ENCODE measurements at places on chromosomes 7 and 10.

GRCh38 chr7:22192801-22193200, 164.2 kb downstream of the RAPGEF5 start:
- no peak for DNase-seq

- no peak for DNase-seq
Observed at GRCh38 chr7:122199171-122199570, 55.1 kb upstream of the AASS start.

GRCh38 chr7:92567460-92567859, 22.7 kb downstream of the FAM133B start:
- DNase-seq, result no peak

DNA sequence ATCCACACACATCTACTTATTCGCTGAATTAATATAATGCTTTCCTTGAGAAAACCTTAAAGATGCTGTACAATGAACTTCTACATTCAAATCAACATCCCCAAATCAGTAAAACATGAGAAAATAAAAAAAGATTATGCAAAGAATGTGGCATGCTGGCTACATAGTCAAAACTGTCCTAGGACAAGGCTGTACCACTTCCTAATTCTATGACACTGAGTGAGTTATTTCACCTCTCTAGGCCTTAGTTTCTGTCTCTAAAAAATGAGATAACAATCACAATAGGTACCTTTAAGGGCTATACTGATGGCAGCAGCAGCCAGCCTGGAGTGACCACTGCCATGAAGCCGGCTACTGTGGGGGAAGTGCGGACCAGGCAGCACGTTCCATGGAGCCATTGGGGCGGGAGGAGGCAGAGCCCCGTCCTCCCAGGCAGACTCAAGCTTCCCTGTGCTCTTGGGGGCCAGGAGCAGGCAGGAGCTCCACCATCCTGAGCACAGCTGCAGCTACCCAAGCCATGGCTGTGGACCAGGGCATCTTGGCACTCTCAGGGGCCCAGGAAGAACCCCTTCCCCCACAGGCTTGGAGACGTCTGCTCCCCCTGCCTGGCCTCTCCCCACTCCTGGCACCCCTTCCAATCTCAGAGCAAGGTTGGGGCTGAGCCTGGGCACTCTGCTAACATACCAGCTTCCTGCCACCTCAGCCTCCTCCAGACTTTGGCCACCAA, 110.2 kb downstream of the ELAPOR2 start:
- DNase-seq, result no peak

DNA sequence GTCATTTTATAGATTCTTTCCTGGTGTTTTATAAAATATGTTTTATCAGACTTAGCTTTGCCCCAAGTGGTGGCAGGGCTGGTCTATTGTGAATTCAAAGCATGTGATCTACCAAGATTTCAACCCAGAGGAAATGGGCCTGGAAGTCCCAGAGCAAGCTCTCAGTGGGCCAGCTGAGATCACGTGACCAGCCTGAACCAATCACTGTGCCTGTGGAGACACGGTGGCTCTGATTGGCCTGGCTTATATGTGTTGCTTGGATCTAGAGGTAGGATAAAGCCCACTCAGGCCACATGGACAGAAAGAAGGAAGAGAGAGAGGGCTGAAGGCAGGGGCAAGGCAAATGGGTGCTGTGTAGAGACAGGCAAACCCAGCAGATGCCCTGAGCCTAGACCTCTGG, 65.5 kb upstream of the GATA3 start:
- no peak for DNase-seq

DNA sequence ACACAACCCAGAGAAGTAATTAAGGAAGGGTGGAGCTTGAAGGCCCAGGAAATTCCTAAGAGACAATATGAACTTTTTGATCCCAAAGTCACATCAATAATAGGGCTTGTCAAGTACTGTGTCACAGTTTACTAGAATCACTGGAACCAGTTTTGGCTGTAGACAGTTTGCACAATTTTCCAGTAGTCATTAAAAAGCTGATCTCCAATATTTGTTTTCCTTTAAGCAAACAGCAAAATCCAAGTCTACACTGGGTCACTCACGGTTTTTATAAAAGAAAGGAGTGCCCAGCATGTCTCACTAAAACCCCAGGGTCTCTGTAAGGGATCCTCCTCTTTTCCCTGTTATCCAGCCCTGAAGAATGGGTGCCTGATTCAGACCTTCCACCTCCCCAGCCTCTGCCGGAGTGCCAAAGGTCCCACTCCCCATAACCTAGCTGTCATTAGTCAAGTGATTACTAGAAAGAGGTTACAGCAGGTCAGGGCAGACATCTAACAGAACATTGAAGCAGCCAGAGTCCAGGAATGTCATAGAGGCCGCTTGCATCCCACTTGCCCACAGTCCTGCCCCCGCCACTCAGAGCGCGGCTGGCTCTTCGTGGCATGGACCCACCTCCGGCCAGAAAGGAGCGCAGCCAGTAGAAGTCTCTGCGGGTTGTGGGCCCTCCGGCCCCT, 552 bp downstream of the SLC25A16 start:
- DNase-seq, result no peak

- DNase-seq, result no peak
Observed at GRCh38 chr10:121096617-121097431, 245.7 kb downstream of the WDR11 start.

- DNase-seq, result no peak
Observed at GRCh38 chr7:141452911-141453310, 98.3 kb upstream of the AGK start.

DNA sequence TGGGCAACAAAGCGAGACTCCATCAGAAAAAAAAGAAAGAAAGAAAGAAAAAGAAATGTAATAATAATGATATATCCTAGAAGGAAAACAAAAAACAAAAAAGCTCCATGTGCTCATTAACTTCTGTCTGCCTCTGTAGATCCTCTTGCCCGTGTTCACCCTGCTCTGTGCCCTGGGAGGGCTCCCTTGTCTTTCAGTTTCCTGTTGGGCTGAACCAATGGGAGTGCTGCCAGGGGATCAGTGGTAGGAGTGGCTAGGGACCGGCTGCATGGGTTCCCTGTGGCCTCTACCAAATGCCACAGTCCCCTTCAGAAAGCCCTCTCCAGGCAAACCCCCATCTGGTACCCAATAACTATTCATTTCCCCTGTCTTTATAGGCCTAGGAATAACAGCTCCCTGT, 51.8 kb upstream of the PARD3 start:
- no peak for DNase-seq

DNA sequence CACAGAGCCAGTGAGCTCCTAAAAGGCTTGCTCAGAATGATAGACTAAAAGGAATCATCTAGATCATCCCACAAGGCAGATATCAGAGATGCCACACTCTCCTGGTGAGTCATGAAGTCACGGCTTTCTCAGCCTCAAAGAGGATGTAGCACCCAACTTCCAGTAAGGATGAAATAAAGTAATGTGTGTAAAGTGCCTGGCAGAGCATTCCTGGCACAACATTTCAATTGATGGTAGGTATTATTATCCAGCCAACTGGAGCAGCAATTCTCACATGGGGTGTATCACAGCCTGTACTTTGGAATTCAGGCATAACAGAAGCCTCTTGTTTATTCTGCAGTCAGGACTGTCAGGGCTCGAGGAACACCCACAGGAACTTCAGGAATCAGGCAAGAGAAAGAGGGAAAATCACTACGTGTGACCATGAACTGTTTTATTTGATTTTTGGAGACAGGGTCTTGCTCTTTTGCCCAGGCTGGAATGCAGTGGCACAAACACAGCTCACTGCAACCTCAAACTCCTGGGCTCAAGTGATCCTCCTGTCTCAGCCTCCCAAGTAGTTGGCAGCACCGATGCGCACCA, 5.3 kb upstream of the NAT16 start:
- DNase-seq, result no peak

DNA sequence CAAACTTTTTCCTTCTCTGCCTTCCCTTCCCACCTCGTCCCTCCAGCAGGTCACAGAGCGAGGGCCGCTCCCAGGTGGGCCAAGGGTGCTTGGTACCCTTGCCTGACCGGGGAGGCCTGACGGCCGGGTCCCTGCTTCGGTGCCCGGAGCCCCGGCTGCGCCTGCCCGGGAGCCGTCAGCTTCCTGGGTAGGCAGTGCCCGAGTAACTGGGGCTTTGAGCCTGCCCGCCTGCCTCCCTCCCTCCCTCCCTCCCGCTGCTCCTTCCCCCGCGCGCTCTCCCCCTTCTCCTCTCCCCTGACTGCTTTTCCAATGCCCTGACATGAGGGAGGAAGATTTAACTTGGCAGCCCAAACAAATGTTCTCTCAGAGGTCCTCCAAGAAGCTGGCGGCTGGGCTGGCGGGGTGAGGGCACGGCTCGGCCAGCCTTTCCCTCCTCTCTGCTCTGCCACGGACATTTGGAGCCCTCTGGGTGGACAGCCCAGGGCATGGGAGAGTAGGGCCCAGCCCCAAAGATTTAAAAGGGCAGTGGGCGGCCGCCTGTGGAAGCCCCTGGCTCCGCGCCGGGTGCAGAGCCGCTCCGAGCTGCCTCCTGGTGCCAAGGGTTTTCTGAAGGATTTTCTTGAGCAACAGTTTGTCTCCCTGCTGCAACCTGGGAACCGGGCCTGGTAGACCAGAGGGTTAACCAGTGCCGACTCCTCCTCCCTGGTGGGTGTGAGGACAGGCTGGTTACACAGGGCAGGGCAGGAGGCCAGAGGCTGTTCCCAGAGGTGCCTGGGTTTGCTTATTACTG, 2.0 kb downstream of the ZMIZ1 start:
- peak; percentile 24 for DNase-seq

DNA sequence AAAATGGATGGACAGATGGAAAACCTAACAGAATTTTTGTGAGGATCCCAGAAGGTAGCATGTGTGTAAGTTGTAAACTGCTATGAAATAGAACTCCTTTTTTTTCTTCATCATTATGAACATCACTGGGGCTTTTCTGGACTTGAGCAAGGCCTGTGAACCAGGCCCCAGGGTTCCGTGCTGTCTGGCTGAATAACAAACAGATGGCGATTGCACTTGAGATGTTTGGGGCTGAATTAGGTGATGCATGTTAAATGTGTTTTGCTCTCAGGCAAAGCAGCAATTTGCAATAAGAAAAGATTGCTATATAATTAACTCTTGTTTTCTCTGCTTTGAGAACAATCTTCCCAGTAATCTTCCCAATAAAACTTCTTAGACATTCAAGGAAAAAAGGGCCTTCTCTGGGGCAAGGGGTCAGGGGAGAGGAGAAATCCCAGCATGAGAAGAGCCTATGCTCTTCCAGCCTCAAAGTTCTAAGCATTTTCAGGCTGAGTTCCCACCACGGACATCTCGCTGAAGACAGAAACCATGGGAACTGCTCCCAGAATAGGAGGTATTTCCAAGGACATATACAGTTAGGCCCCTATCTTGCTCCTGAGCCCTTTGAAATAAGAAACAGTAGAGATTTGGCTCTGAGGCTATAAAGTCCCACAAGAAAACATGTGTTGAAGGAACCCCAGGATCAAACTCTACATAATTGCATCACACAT, 98.7 kb downstream of the ITIH5 start:
- DNase-seq, result no peak

- DNase-seq, result no peak
Observed at GRCh38 chr7:66627881-66628360, 760 bp upstream of the KCTD7 start.

GRCh38 chr10:76309741-76310587, 878.5 kb downstream of the LRMDA start:
- no peak for DNase-seq

- DNase-seq, result no peak
Observed at GRCh38 chr10:19518632-19519031, 297.6 kb upstream of the PLXDC2 start.

DNA sequence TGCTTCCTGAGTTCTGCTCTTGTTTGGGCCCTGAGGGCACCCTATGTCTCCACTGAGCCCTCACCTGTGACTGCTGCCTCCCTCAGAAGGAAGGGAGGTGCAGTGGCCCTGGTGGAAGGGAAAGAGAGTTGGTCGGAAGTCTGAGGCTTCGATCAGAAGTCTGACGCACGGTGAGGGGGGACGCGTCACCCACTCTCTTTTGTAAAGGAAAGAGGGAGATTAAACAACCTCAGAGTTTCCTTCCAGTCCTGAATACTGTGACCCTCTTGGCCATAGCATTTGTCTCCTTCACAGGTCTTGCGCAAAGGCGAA, 31.4 kb upstream of the TRIM8 start:
- DNase-seq, result peak; percentile 35

DNA sequence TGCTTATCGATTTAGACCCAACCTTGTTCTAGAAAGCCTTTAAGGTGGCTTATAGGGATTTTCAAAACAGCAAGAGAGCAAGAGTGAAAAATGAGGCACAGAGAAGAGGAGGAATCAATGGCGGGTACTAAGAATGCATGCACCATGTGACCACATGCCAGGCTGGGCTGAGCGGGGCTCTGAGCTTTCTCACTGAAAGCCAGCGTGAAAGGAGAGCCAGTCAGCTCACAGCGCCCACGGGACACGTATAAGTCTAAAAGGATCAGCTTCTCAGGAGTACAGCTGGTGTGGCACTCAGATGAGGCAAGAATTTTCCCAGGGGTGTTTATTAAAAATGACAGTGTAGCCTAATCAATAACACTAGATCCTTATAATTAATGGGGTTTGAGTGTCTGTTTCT, 114.3 kb downstream of the SLIT1 start:
- DNase-seq, result no peak

- peak; percentile 3 for DNase-seq
Observed at GRCh38 chr7:44282601-44283171, 42.7 kb downstream of the CAMK2B start.

DNA sequence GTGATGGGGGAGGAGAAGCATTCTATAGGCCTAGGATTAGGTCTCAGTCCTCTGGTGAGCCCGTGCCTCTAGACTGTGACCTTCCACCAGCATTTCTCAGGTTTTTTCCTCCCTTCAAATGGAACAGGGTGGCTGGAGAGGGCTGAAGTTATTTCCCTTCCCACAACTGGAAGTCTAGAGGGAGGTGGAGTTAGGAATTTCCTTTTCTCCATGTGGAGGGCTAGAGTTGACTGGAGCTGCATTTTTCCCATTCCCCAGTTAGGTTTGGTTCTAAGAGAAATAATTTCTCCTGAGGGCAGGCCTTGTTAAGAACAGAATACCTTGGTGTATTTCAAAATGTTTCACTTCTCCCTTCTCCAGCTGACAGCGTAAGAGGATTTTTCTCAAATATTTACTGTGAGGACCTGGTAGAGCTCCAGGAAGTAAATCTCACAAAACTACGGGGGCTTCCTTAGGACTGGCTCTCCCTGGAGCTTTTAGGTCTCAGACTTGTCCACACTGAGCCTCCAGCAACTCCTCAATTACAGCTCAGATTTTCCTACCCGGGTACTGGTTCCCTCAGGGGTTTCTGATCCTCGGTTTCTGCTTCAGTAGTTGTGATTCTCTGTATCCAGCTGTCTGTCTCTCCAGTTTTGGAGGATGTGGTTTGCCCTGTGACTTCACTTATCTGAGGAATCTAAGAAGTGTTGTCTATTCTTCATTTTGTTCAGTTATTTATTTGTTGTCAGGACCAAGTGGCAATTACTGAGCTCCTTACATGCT, 6.0 kb upstream of the REEP3 start:
- DNase-seq, result no peak

GRCh38 chr10:3162533-3162932, 10.0 kb downstream of the PITRM1 start:
- DNase-seq, result no peak

GRCh38 chr7:70285187-70285586, 686.9 kb downstream of the AUTS2 start:
- DNase-seq, result no peak

GRCh38 chr10:109966961-109967738, 40.6 kb upstream of the ADD3 start:
- DNase-seq, result no peak

- DNase-seq, result no peak
Observed at GRCh38 chr10:77608281-77608680, 29.3 kb downstream of the KCNMA1 start.
